Lung microvascular endothelial cell (primary cell): ENCODE measurements at places on chromosomes 11 and 22.

- DNase-seq = no peak
These were observed 33.2 kb downstream of the C11orf96 start for GRCh38 chr11:43975629-43976028.

DNA sequence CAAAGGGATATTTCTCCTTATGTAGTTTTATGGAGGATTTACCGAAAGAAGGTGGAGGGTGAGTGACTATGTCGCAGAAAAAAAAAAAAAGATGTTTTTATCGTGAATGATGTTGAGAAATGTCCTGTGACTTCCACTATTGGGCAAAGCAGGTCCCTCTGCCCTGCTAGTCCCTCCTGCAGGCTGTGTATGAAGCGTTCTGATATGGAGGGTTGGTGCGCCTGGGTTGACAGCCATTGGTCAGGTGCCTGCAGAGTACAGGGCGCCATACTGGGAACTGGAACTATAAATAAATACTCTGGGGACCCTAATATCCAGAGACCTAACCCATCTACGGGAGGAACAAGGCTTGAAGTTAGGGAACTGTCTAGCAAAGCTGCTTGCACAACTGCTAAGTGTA lies 1.5 kb downstream of the IL17RA start:
- no peak for DNase-seq

GRCh38 chr22:22155146-22155545 lies 89.4 kb upstream of the VPREB1 start:
- DNase-seq = no peak

DNA sequence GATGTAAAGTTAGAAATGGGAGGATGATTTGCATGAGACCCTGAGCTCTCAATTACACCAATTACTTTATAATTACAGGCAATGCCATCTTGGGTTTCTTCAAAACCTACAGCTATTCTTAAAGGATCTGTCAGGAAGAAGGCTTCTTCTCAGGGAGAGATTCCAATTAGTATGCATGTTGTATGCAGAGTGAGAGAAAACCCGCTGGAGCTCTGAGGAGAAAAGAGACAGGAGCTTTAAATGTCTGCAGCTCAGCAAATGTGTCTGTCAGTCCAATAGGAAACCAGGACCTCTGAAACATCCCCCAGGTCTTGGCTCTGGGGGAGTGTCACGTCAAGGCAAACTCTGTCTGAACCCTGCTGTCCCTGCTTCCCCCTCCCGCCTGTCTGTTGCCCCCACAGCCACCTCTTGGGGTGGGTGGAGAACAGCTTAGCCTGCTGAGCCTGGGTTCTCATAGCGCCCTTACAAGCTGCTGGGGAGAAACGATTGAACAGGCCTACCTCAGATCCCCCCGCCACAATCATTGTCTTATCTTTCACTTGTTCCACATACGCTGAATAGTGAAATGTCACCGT lies 140.2 kb downstream of the SPATA19 start:
- no peak for DNase-seq

GRCh38 chr11:130519128-130519932 lies 70.9 kb downstream of the ADAMTS15 start:
- DNase-seq = no peak

DNA sequence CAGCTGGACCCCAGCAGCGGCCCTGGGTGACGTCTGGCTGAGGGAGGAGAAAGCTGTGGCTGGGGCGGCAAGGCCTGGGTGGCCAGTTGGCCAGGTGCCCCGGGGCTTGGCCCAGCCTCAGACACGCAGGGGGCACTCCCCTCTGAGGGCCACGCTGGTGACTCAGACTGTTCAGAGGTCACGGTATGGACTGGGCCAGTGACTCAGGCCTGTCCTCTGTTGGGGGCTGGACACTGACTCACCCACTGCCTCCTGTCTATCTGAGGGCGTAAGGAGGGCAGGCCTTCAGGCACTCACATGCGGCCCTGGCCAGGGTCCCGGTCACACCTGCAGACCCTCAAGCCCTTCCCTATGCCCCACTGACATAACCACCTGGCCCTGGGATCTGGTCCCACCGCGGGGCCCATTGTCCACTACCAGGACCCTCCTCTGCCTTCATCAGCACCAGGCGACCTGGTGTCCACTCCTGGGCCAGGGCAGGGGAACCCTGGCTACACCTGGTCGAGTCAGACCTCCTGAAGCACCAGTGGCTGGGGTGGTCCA lies 3.7 kb upstream of the MUC5AC start:
- DNase-seq = peak; percentile 93

DNA sequence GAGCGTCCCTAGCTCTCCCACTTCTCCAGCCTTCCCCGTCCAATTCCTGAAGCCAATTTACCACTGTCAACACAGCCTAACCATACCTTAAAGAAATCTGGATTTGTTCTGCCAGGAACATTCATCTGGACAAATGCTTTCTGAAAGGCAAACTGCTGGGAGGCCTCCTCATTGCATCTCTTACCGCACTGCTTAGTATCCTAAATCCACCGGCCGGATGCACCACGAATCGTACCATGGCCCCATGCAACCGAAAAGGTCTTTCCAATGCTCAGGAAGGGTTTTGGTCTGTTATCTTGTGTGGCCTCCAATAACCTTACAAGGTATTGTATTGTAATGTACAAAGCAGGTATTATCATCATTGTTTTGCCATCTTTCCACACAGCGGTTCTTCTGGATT lies 57.6 kb downstream of the MYH9 start:
- DNase-seq = no peak

GRCh38 chr11:117876341-117877119 lies at the start of gene FXYD6:
TSS of gene FXYD6 (minus strand) at chr11:117876658. CDS start at chr11:117842776, 33,882 bp downstream.
- DNase-seq = no peak

GRCh38 chr22:20569059-20570058 lies 61.9 kb downstream of the MED15 start:
- DNase-seq = peak; percentile 75

DNA sequence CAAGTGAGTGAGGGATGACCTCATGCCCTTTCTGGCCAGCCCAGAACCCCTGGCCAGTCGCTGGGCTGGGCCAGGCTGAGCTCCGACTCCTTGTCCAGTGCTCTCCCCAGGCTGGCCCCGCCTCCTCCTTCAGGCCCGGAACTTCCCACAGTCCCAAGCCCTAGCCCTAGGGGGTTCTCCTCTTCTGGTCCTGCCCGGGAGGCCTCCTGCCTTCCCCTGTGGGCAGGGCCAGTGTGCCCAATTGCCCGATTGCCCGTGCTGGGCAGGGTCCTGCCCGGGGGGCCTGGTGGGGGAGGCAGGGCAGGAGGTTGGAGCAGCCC lies 4.2 kb downstream of the TCIRG1 start:
- no peak for DNase-seq

DNA sequence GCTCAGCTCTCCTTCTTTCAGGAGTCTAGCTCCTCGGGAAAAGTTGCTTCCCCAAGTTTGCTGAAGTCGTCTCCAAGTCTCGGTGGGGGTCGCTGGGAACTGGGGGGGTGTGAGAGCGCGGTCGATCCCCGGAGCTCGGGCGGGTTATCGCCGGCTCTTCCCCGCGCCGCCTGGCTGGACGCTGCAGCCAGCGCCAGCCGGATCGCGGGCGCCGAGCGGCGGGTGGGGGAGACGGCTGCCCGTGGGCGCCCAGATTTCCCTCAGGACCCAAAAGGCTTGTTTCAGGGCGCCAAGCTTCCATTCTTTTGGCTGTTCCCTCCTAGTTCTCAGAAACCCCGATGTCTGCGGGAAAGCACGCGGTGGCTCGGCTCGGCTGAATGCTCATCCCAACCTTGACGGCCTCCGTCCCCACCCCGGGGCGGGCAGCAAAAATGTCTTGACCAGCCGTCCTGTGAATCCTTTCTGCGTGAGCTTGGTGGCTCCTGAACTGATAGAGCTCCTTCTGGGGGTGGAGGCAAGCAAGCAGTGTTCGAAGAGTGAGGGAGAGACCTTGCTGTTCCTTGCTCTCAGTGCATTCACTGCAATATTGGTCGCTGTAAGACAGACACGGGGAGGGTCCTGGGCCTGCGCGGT lies 1.7 kb downstream of the ZBTB16 start:
- peak; percentile 57 for DNase-seq

GRCh38 chr22:46607483-46608114 lies 12.6 kb upstream of the GRAMD4 start:
- no peak for DNase-seq

DNA sequence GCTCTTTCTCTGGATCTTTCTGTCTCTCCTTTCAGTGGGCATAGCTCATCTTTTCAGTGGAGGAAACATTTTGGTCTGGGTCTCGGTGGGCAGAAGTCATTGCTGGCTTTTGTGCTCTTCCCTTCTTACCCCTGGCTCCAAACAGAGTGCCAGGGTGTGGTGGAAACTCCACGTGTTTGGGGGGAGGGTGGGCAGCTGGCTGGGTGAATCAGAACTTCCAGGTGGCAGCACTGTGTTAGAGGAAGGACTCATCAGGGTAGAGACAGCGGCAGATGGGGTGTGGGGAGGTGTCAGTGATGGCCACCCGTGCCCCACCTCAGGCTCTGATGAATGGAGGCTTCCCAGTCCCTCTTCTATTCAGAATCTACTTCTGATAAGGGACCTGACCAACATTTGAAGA lies 114.0 kb downstream of the GRIK4 start:
- DNase-seq = no peak

DNA sequence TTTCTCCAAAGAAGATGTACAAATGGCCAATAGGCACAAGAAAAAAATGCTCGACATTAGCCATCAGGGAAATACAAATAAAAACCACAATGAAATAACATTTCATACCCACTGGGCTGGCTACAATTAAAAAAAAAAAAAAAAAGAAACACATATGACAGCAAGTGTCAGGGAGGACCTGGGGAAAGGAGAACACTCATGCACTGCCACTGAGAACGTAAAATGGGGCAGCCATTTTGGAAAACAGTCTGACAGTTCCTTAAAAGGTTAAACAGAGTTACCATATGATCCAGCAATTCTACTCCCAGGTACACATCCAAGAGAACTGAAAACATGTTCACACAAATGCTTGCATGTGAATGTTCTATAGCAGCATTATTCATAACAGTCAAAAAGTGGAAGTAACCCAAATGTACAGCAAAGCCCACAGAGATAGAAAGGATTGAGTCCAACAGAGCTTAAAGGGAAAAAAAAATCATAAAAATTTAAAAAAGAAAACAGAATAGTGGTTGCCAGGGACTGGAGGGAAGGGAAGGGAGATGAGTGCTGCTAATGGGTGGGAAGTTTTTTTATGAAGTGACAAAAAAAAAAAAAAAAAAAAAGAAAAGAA lies 48.4 kb upstream of the CYP2D6 start:
- no peak for DNase-seq

DNA sequence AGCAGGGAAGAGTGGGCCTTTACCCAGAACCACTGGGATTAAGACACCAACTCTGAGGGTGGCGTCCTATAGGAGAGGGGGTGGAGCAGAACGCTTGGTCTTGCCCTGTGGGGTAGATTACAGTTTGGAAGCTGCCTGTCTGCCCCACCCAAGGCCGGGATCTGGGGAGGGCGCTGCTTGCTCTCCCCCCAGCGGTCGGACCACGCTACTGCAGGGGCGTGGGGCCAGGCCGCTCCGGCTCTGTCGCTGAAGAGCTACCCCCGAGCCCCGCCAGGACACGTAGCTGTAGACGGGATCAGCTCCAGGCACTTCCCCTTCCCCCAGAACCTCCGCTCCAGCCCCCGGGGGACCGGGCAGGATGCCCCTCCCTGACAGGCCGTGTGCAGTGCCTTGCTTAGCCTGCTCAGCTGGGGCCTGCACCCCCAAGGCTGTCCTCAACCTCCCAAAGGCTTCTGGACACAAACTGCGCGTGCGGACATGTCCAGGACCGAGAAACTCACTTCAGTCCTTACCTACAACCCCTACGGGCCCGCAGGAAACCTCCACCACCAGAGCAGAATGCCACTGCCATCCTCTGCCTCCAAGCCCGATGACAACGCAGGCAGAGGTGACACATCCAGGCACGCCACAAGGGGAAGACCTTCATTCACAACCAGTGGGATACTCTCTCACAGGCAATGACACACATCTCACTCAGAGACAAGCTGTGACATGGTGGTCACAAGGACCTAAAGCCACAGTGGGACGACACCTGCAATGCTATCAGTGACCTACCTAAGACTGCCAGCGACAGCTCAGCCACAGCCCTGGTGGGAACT lies 3.6 kb downstream of the AHNAK start:
- DNase-seq = peak; percentile 85

- no peak for DNase-seq
These were observed 246.1 kb upstream of the CHORDC1 start for GRCh38 chr11:90468923-90469322.

- no peak for DNase-seq
These were observed 122.2 kb upstream of the CADM1 start for GRCh38 chr11:115626414-115626813.

DNA sequence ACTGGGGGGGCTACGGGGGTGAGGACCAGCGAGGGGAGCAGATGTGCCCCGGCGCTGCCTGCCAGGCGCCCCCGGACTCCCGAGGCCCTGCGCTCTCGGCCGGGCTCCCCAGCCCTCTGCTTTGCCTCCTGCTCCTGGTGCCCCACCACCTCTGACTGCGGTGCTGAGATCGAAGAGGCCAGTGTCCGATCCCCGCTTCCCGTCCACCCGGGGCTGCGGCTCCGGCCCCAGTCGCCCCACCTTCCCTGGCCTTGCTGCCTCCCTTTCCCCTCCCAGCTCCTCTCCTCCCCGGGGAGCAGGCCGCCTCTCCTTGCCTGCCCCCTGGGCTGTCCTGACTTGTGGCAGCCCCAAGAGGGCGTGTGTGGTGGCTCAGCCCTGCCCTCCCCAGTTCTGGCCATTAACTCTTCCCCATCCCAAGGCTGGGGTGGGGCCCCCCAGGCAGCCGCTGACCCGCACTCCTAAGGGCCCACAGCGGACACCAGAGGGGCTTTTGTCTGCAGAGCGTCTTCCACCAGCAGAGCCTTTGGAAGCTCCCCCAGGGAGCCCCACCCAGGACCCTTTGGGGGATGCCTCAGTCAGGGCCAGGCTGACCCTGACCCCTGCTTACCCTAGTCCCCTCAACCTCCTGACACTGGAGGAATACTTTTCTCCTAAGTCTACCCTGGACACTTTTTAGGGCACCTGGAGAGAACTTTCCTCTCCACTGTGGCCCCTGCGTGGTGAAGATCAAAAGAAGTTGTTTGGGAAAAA lies 16.6 kb downstream of the RTN4RL2 start:
- peak; percentile 47 for DNase-seq
